ENCODE measurements at places on chromosomes 3 and 15.

DNA sequence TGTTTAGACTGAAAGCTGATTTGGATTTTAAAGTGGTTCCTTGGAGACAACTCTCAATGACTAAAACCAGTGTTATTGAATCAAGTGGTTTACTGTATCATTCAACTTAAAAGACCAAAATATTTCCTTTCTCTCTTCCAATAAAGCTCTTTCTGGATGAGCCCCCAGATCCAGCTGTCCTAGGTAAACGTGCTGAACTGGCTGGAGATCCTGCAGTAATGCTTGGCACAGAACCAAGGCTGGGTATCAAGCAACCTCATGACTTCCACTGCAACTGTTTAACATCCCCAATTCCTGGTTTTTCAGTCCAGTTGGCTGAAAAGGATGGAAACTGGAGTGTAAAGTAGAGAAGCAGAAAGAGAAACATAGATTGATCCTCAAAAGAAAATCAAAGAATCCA is 28.9 kb downstream of the SEC22C start:
- DNase-seq = no peak

DNA sequence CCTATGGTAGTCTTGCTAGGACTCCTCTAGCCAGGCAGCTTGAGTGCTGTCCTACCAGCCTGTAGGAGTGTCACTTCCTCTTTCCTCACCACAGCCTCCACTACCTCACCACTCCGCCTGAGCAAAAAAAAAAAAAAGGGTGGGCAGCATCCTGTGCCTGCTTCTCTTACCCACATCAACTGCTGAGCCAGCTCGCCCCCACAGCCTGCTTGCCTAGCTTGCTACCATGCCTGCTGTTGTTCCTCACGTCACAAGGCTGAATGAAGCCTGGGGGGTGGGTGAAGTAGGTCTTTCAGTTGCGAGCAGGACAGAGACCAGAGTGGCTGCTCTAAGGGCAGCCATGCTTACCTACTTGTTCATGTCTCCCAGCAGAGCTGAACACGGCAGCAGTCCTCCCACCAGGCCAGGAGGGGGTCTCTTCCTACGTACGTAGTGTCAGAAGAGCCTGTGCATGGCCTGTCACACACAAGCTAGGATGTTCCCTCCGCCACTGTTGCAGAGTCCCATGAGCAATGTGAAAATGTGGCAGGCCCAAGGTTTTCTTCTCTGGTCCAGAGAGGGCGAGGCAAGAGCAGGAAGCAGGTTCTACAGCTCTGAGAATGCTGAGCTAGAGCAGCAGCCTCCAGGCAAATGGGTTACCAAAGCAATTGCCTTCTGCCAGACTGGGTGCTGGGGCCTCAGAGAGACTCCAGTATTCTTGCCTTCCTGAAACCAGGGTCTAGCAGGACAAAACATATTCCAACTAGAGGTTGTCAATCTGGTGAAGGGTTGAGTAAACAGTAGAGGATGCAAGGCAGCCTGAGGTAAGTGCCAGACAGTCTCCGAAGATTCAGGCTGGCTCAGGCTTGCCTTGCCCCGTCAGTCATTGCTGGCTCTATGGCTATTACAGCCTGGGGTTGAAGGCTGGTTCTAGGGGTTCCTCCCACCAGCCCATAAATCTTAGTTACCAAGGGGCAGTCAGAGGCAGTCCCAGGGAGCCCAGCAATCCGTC is 8.1 kb downstream of the PPM1M start:
- no peak for DNase-seq

- no peak for DNase-seq
Measured at GRCh38 chr3:189304465-189305351, 132.9 kb downstream of the TPRG1 start.

DNA sequence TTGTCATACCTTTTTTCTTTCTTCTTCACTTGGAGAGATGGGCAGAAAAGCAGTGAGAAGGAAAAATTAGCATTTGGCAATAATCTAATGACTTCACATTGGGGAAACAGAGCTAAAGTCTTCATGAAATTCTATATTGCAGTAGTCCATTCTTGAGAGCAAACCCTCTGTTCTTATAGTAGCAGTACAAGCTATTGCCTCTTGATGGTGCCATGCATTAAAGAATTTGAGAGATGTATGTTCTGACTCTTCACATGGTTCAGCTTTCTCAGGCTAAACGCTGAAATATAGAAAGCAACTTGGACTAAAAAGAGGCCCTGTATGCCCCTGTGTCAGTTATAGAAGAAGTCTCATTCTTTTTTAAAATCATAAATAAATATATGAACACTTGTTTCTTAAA is 36.0 kb downstream of the PHLDB2 start:
- DNase-seq = no peak

GRCh38 chr15:56307180-56307579 is 58.0 kb upstream of the TEX9 start:
- DNase-seq = no peak

- no peak for DNase-seq
Measured at GRCh38 chr3:12656850-12657249, 7.1 kb downstream of the RAF1 start.

- no peak for DNase-seq
Measured at GRCh38 chr3:135633078-135633477, 332.4 kb upstream of the PPP2R3A start.
